Regular cardiac myocyte (primary cell): ENCODE measurements at places on chromosomes 6 and 20. TPM values are rescaled to one million over a fixed set of nuclear protein-coding genes. Genes with fewer than 3 reads are reported as not detected.

Gene ATP9A
- 23.2 and 40.3 TPM in 2 replicates for total RNA-seq

Gene AVP
- not detected in 2 replicates for total RNA-seq

Gene TOX2
- total RNA-seq = 1.4 and 2.1 TPM in 2 replicates

Gene FNDC1
- 0.19 and 1.1 TPM in 2 replicates for total RNA-seq

Gene RAMACL
- total RNA-seq = 0.38 and 1.1 TPM in 2 replicates

Gene AIG1
- total RNA-seq = 26.5 and 49.3 TPM in 2 replicates

Gene RXRB
- total RNA-seq = 22.8 and 23.8 TPM in 2 replicates

Gene JPH2
- total RNA-seq = 0.96 and 2.5 TPM in 2 replicates

Gene NKAPL
- 2.1 and 3.1 TPM in 2 replicates for total RNA-seq

Gene JARID2
- total RNA-seq = 8.6 and 8.7 TPM in 2 replicates

Gene RCAN2
- 0.85 and 1.2 TPM in 2 replicates for total RNA-seq

Gene OSBPL2
- 25.9 and 31.9 TPM in 2 replicates for total RNA-seq

Gene HTR1E
- not detected in 2 replicates for total RNA-seq

Gene SIRPA
- 2.9 and 9.9 TPM in 2 replicates for total RNA-seq

Gene ZNF184
- 6.9 and 7.3 TPM in 2 replicates for total RNA-seq

Gene SRPK1
- 57.5 and 95.7 TPM in 2 replicates for total RNA-seq

Gene VSX1
- not detected in 2 replicates for total RNA-seq

Gene SLCO4A1
- 0.19 and 0.56 TPM in 2 replicates for total RNA-seq

Gene FABP7
- total RNA-seq = not detected in 2 replicates

Gene HLA-DQB1
- under 0.01 TPM in 1 of 2 replicates, not detected in the other for total RNA-seq

Gene BAK1
- 11.8 and 15.3 TPM in 2 replicates for total RNA-seq

Gene IL17A
- total RNA-seq = not detected in 2 replicates

Gene FOXA2
- total RNA-seq = not detected in 2 replicates

Gene PAX1
- total RNA-seq = not detected in 2 replicates

Gene RAB44
- under 0.01 TPM in 2 replicates for total RNA-seq

Gene SAMD10
- total RNA-seq = 0.38 and 0.56 TPM in 2 replicates

Gene CGAS
- total RNA-seq = 7.6 and 10.2 TPM in 2 replicates

Gene GJA10
- not detected in 2 replicates for total RNA-seq

Gene NKX2-2
- not detected in 2 replicates for total RNA-seq

Gene ZNF341
- total RNA-seq = 0.77 and 1.1 TPM in 2 replicates

Gene FGD2
- not detected in 2 replicates for total RNA-seq

Gene FAM217A
- total RNA-seq = not detected in 2 replicates

Gene CARMIL1
- total RNA-seq = 15.3 and 24.0 TPM in 2 replicates

Gene EEF1A2
- total RNA-seq = 0.38 and 5.4 TPM in 2 replicates

Gene PREX1
- 14.9 and 39.7 TPM in 2 replicates for total RNA-seq

Gene CD109
- 5.8 and 12.4 TPM in 2 replicates for total RNA-seq

Gene EIF2S2
- 118 and 133 TPM in 2 replicates for total RNA-seq

Gene ADGRF4
- total RNA-seq = 0.19 and 0.28 TPM in 2 replicates

Gene L3MBTL1
- 2.3 and 10.4 TPM in 2 replicates for total RNA-seq

Gene SMLR1
- total RNA-seq = 0.19 TPM in 1 of 2 replicates, not detected in the other

Gene RNF5
- total RNA-seq = 35.5 and 41.0 TPM in 2 replicates

Gene EBF4
- under 0.01 and 0.56 TPM in 2 replicates for total RNA-seq

Gene PRPH2
- 0.58 and 0.85 TPM in 2 replicates for total RNA-seq

Gene CENPW
- total RNA-seq = 3.7 and 21.3 TPM in 2 replicates

Gene MDFI
- total RNA-seq = 1.3 and 2.8 TPM in 2 replicates

Gene MACROD2
- under 0.01 TPM in 2 replicates for total RNA-seq

Gene NHLRC1
- total RNA-seq = 2.1 and 2.8 TPM in 2 replicates

Gene SSTR4
- not detected in 2 replicates for total RNA-seq

Gene SLC35D3
- total RNA-seq = under 0.01 TPM in 1 of 2 replicates, not detected in the other

Gene CNR1
- total RNA-seq = under 0.01 and 0.28 TPM in 2 replicates

Gene PRND
- total RNA-seq = not detected in 2 replicates

Gene CALHM6
- 0.58 and 2.8 TPM in 2 replicates for total RNA-seq

Gene CGA
- total RNA-seq = 0.28 TPM in 1 of 2 replicates, not detected in the other

Gene SNX9
- 40.8 and 58.3 TPM in 2 replicates for total RNA-seq
